CD4-positive, alpha-beta T cell treated with Interleukin-4 for 1 hour (primary cell): ENCODE measurements at places on chromosomes 3 and 15.

- no peak for DNase-seq
Measured at GRCh38 chr3:165918657-165918979, 81.4 kb upstream of the BCHE start.

DNA sequence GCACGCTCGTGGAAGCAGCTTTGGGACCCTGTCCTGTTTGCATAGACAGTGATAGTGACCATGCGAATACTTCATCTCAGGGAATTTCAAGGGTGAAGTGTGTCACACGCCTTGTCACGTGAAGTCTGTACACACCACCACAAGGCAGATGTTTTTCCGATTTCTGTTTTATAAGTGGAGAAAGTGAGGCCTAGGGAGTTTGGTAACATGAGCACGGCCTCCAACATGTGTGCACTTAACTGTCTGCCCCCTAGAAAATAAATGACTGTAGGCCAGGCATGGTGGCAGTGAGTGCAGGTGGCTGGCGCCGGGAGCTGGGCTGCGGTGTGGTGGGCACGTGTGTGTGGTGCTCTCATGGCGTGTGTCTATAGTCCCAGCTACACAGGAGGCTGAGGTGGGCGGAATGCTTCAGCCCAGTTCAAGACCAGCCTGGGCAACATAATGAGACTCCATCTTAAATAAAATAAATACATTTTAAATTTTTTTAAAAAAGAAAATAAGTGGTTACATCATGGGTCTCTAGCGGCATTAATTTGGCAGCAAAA, 42.0 kb downstream of the WHAMM start:
- DNase-seq, result no peak

DNA sequence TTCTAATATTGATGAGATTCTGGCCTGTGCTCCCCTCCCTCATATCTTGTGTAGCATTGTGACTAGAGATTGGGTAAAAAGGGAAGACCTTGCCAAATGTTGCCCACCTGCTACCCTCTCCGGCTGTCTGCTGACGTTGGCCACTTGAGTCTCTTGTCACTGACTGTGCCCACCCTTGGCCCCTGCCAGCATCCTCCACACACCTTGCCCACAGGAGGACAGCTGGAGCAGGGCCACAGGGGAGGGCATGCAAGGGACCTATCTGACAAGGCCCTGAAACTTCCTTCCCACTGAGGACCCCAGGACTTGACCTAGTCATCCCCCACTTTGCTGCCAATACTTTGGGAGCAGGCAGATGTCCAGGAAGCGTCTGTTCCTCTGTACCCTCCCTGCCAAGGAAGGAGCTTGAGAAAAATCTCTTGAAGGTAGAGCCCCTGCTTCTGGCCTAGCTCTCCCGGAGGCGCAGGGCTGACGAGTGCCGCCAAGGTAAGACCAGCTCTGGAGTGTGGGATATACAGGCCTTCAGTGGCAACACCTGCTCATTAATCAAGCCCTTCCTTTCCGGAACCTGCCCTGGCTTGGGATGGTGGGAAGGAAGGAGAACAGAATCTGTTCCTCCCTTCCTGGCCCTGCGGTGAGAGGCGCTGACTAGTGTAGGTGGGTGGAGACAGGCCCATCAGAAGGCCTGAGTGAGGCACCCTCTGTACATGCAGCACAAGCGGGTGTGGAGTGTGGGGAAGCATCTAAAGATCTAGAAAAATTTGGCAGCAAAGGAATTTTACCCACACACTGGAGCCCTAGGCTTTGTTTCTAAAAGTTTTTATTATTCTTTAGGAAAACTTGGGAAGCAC, 4.9 kb upstream of the PAK6 start:
- no peak for DNase-seq

- no peak for DNase-seq
Measured at GRCh38 chr15:67998599-67999133, 55.4 kb upstream of the PIAS1 start.

DNA sequence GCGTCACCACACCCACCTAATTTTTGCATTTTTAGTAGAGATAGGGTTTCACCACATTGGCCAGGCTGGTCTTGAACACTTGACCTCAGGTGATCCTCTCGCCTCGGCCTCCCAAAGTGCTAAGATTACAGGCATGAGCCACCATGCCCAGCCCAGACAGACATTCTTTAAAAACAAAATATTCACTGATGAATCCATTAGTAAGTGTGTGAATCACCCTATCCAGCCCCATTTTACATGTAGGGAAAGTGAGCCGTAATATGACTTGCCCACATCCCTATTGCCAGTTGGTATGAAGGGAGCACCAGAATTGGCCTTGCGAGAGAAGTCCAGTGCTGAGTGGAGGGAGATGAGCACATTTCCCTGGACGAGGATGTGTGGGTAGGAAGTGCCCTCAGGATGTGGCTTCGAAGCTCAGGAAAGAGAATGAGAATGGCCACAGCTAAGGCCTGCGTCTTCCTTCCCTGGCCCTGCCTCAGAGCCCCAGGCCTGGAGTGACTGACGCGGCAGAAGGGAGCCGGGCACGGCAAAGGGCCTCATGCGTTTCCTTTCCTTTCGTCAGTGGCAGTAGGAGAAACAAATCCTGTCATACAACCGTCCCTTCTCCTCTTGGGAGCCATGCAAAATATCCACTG, 28.3 kb upstream of the ETV5 start:
- DNase-seq, result no peak

DNA sequence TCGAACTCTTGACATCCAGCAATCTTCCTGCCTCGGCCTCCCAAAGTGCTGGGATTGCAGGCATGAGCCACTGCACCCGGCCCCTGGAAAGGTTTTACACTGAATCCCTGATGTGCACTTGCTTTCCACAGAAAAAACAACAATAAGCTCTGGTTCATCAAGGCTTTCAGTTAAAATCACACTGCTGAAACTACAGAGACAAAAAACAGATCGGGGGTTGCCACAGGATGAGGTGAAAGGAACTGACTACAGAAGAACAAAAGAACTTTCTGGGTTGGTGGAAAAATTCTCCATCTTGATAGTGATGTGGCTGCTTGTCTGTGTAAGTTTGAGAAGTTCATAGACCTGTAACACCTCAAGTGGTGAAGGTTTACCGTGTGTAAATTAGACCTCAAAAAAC, 2.9 kb downstream of the RAB43 start:
- DNase-seq, result peak; percentile 54

DNA sequence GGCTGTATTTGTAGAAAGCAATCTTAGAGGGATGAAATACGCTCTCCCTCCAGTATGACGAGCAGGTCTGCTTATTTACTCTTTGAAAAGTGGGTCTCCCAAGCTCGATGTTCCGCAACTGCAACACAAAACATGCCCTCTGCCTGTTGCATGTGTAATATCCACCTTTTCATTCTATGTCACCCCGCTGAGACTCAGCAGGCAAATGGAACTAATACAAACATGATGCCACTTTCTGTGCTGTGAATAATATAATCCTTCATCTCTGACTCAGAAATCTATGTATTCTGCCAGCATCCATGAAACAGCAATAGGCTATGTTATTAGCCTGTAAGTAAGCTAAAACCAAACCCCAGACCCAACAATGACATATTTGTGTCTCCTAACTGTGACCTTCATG, 200.8 kb upstream of the TMCO5A start:
- DNase-seq, result no peak

DNA sequence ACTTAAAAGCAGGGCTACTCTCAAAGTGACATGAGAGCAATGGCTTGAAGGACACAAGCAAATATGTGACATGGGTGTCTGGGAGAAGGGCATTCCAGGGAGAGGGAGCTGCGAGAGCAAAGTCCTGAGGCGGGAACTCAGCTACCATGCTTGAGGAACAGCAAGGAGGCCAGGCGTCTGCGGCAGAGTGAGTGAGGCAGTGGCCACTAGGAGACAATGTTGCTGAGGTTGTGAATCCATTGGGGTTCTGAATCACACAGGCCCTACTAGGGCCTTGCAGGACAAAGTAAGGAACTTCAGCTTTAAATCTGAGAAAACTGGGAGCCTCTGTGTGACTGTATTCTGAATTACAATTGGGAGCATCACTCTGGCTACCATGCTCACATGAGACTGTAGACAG, 94.1 kb upstream of the PRICKLE2 start:
- no peak for DNase-seq

- no peak for DNase-seq
Measured at GRCh38 chr3:138686771-138687221, 78.2 kb downstream of the FAIM start.

GRCh38 chr15:73142802-73143762, 90.8 kb downstream of the NEO1 start:
- DNase-seq, result no peak

- DNase-seq, result no peak
Measured at GRCh38 chr3:18111796-18112232, 313.3 kb downstream of the SATB1 start.

DNA sequence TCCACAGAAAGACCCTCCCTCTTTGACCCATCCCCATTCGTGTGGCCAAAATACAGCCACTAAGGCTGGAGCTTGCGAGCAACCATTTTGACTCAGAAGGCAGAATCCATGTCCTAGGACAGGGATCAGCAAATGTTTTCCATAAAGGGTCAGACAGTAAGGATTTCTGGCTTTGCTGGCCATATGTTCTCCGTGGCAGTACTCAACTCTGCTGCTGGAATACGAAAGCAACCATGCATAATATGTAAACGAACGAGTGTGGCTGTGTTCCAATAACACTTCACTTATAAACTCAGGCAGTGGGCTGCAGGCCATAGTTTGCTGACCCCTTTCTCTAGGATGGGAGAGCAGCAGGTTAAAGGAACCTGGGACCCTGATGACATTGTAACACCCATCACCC, 77.6 kb upstream of the WNT5A start:
- no peak for DNase-seq

DNA sequence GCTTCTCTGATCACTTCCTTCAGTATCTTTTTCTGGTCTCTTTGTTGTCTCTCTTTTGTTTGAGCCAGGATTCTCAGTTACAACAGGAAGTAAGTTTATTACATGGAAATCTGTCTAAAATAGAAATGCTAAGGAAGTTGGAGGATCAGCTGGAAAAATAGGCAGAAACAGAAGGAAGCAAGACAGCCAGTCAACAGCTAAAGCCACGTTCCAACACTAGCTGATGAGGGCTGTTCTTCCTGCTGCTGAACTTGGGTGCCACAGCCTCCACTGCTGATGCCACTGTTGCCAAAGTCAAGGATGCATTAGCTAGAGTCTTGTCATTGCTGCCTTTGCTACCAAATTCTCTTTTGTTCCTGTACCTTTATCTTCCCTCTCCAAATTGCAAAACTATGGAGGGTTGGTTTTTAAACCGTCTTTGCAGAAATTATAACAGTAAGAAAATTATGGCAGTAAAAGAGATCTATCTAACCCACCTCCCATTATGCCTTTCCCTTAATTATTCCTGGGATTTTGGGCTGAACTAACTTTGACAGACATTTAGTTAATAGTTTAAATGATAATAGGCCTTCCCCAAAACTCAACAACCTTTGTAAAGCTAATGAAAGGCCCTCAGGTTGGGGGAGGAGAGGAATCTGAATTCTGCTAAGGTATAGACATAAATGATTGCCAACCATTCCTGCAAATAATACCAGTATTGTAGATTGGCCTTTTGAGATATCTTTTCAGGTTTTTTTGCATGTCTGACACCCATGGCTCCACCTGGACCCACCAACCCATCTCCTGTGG, 27.4 kb upstream of the OR5K4 start:
- DNase-seq, result no peak

- no peak for DNase-seq
Measured at GRCh38 chr15:33354411-33354810, 43.6 kb downstream of the RYR3 start.

DNA sequence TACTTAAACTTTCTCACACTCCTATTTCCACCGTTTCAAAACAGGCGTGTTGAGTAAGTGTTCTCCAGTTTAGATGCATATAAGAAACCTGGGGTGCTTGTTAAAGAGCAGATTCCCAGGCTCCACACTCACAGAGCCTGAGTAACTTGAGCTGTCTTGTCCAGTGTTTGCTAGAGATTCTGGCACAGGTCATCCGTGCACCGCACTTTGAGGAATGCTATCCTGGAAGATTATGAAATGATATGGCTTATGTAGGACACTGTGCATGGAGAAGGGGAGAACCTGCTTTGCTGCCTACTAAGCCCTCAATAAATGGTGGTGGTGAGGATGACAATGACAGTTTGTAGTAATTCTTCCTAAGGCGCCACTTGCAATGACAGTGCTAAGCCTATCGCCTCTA, 273.7 kb downstream of the PDZRN3 start:
- no peak for DNase-seq

GRCh38 chr3:195153130-195153529, 117.8 kb downstream of the XXYLT1 start:
- no peak for DNase-seq

GRCh38 chr3:10697918-10698317, 118.1 kb upstream of the SLC6A11 start:
- no peak for DNase-seq

DNA sequence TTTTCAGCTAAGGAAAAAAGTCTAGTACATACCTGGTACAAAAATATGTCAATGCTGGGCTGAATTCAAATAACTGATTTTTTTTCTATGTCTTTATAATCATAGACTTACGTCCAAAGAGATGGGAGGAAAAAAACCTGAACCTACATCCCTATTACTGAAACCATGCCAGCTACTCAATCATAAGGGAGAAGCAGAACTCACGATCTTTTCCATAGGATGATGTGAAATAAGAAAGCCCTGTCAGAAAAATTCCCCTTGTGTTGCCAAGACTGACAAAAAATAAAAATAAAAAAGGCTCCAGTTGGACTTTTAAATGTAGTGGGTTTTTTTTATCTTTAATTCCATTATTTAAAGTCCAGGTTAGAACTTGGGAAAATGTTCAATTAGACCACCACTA, 3.3 kb downstream of the MSL2 start:
- DNase-seq, result no peak

GRCh38 chr3:123169492-123169929, 32.2 kb upstream of the SEC22A start:
- no peak for DNase-seq
